ENCODE measurements at places on chromosomes 5 and 9.

GRCh38 chr9:136485049-136486045 lies 2.5 kb upstream of the SEC16A start:
- ATAC-seq: no peak

DNA sequence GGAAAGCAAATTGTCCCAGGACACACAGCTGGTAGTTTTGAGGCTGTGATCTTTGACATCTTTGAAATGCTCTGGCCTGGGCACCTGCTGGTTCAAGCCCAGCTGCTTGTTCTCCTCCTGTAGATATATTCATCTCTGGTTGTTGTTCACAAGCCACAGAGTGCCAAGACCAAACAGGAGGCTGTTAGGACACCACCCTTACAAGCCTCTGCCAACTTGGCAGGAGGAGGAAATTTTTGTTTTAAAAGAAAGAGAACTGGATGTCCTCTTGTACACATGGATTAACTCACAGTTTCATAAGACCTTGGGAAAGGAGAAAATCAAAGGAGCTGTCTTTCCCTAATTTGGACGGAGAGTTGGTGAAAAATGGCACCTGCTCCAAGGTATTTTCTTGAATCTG lies 8.5 kb upstream of the ZFP62 start:
- ATAC-seq: no peak

- ATAC-seq: no peak
Measured at GRCh38 chr5:174918655-174919054, 194.3 kb downstream of the MSX2 start.

GRCh38 chr9:105855987-105856386 lies 161.6 kb downstream of the TMEM38B start:
- no peak for ATAC-seq

DNA sequence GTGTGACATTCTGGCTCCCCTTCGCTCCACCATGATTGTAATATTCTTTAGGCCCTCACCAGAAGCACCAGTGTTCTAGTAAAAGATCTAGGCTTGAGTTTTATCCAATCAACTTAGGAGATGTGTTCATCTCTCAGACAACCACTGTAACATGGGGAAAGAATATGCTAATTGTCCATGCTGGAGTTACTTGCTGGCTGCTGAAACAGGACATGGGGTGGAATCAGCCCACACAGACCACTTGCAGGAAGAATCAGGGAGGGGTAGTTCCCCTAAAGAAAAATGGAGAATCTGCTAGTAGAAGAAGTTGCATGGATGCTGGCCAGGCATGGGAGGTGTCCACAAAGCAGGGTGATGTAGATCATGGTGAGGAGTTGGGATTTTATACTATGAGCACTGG lies 86.2 kb downstream of the FEM1C start:
- no peak for ATAC-seq

- ATAC-seq: peak; percentile 42
Measured at GRCh38 chr5:177431317-177432142, 5.1 kb downstream of the GRK6 start.

DNA sequence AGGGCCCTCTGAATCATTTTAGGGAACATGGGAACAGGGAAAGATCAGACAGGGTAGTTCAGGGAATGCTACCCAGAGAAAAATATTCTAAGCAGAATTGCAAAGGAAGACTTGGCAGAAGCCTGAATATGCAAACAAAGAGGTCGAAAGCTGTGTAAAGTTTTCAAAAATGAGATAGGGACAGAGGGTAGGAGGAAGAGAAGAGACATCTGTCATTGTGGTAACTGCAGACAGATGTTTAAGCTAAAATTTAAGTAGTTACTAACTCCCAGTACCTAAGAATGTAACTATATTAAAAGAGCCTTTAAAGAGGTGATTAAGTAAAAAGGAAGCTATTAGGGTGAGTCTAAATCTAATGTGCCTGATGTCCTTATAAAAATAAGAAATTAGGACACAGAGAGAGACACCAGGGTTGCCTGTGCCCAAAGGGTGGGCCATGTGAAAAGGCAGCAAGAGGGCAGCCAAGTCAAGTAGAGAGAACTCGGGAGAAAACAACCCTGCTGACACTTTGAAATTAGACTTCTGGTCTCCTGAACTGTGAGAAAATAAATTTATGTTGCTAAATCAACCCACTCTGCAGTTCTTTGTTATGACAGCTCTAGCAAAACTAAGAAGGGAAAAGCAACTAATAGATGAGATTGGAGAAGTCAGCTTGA lies 1647.4 kb upstream of the C9orf72 start:
- no peak for ATAC-seq

DNA sequence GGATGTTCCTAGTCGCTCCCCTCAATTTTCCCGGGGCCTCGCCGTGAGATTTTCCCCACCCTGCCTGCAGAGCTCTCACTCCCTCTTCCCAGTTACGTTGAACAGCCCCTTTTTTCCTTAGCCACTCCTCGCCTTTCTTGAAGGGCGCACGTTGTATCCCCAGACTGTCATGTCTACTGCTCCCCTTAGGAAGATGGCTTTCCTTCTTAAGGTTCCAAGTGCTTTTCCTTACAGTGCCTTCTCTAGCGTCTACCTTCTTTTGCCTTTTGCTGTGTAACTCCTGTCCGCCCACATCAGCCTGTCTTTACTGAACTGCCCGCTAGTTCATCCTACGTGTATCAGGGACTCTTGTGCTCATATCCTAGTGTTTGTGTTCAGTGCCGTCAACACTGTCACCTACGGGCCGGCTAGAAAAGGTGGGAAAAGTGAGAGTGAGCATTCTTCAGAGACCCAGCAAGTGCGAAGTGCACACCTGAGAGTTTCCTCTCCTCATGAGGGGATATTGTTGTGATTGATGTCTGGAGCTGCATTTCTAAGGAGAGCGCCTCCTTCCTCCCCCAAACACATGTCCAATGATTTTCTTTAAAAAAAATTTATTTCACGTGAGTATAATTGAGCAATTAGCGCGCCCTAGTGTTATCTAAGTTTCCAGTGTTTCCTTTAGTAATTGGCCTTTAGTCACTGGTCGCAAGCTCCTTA lies 764 bp downstream of the CAMLG start:
- ATAC-seq: peak; percentile 14

- no peak for ATAC-seq
Measured at GRCh38 chr9:136979769-136980587, 2.7 kb downstream of the PTGDS start.

GRCh38 chr5:43305948-43306565 lies 7.2 kb downstream of the HMGCS1 start:
- ATAC-seq: no peak

DNA sequence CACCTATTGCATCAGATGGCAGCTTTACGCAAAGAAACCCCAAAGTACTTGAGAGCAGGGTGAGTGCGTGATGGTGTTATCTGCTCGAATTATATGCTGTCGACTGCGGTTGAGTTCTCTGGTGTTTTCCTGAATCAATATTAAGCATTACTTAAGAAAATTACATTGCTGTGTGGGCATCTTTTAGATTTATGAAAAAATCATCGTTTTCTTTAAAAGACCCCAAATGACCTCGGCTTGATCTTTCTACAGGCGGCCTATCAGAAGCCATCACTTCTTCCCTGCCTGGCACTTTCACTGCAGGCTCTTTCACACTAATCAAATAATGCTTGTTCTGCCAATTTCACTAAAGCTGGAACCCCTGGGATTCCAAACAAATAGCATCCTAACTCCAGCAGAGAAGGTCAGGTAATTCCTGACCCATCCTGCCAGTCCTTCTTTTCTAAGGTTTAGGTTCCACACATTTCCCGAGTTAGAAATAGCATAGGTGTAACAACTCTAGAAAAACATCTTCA lies 1.7 kb downstream of the UBE2QL1 start:
- ATAC-seq: no peak

- no peak for ATAC-seq
Measured at GRCh38 chr5:164185000-164185399, 679.6 kb downstream of the MAT2B start.

DNA sequence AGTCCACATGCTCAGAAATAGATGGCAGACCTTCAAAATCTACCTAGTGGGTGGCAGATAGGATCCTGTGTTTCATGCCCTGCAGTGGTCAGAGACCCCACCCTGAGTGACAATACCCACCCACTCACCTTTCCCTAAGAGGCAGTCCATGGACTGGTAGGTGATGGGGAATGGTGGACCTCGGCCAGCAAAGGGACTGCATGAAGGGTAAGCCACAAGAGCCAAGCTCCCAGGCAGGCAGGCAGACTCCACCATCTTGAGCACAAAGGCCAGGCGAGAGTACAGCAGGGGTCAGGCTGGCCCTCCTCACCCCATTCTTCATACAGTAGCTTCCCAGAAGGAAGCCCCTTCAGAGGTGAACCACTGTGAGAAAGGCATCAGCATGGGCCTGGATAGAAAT lies 78.4 kb downstream of the SYK start:
- ATAC-seq: no peak

DNA sequence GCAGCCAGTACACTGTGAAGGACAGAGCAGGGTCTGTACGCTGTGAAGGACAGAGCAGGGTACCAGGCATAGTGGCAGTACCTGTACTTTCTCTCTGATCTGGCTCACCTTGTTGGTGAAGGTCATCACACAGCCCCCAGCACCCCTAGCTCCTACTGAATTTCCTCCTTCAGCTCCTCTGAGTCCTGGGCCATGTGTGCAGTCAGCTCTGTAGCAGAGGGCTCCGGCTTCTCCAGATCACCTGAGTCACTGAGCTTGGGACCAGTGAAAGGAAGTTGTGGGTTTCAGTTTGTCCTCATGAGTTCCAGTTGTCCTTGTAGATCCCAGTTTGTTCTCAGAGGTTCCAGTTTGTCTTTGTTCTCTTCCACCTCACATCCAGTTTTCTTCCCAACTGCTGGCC lies 5.5 kb downstream of the NUDT2 start:
- no peak for ATAC-seq

DNA sequence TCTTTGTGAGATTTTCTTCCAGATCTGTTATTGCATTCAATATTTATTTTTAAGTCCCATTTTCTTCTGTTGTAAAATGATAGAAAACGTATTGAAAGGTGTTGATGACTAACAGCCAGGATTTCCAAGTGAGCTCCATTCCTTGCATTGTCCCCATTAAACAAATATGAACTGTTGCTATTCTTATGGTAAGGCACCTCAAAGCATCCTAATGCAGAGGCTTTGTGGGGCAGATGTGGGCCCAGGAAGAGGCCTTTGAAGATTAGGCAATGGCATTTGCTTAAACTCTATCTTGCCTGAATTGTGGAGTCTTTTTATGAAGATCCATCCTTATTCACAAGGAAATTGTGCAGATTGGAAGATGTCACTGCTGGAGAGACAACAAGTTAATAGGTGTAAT lies 38.9 kb downstream of the NTRK2 start:
- no peak for ATAC-seq

DNA sequence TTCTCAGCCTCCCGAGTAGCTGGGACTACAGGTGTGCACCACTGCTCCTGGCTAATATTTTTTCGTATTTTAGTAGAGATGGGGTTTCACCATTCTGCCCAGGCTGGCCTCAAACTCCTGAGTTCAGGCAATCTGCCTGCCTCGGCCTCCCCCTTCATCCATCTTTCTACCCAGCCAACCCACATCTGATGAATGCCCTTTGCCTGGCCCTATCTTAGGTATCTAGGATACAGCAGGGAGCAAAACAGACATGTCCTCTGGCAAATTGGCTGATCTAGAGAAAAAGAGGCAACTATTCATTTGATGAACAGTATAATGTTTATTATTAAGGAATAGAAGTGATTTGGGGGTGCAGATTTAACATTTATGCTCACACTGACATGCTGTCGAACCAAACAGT lies 123.0 kb downstream of the TRIO start:
- no peak for ATAC-seq

DNA sequence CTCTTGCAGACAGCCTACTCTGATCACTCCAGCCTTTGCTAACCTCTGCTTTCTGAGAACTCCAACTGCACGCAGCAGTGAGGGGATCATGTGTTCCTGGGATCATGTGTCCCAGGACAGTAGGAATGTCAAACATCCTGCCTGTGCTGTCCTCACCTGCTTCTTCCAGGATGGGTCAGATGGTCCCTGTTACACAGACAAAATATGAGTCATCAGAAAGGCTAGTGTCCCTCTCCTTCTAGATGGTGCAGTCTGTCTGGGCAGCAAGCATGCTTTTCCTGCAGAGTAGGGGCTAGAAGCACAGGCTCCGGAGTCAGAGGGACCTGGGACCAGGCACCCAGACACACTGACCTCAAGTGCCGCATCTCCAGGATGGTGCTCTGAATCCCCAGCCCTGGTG lies 20.1 kb upstream of the SLC25A48 start:
- no peak for ATAC-seq

DNA sequence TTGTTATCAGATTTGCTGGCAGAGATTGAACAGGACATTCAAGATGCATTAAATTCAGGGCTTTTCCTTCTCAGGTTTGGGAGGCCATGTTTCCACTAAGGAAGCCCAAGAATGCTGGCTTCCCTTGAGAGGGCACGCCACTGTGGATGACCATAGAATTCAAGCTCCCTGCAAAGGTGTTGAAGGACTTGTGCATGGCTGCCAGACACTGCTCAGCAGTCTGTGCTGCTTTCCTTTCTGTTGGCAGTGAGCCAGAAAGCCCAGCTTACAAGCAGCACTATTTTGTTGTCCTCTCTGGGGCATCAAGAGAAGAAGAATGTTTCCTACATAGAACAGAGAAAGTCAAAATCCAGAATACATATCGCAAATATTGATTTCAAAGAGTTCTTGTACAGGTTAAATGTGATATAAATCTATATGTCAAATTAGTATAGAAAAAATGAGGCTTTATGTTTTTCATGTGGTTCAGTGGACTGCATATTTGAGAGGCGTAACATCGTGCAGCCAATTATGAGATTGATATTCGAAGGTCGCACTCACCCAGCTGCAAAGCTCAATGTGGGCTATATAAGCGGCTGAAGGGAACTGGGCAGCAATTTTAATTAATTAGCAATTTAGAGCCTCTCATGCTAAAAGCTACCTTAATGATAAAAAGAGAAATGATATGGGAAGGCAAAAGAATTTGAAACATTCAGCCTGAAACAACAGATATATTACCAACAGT lies 103.1 kb upstream of the ISL1 start:
- no peak for ATAC-seq

DNA sequence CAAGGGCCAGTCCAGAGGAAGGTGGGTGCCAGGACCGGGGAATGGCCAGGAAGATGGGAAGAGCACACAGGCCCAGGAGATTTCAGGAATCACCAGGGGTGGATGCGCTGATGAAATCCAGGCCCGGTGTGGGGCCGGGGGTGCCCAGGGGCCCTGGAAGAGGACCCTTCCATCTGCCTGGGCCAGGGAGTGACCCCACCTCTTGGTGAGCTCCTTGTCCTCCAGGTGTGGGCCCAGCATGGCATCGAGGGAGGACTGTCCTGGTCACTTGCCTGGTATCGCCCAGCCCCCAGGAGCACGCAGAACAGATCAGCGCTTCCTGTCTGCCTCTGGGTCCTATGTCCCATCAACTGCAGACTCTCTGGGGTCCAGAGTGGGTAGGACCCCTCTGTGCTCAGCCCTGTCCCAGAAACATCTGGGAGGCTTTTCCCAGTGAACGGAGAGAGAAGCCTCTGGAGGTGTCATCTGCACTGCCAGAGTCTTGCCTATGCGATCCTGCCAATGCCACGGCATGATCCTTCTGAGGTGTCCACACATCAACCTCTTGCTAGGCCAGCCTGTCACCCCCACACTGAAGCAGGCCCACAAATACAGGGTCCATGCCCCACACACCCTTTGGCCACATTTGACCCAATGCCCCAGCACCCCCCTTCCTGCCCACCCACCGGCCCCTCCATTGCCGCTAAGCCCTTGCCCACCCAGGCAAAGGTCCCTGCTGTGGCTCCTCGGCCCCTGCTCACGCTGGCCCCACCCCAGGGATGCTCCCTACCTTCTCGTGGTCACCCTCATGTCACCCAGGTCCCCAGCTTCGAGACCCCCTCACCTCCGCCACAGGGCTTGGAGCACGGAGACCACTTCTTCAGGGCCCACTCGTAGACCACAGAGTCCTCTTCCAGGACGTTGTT lies 67.2 kb downstream of the ZNF354C start:
- ATAC-seq: no peak

Measured in activated CD4-positive, CD25-positive, alpha-beta regulatory T cell treated with anti-CD3 and anti-CD28 coated beads, Interleukin-2, amount 50 U/mL, for 24 hours (primary cell).